Placental epithelial cell (primary cell): ENCODE measurements at places on chromosomes 1 and 21. TPM values are rescaled to one million over a fixed set of nuclear protein-coding genes. Genes with fewer than 3 reads are reported as not detected.

The CA6 gene
- total RNA-seq = not detected in 2 replicates

The ETNK2 gene
- total RNA-seq = 144 and 200 TPM in 2 replicates

The CELF3 gene
- total RNA-seq = not detected in 2 replicates

The RGSL1 gene
- total RNA-seq = not detected in 2 replicates

The DCST1 gene
- 0.22 TPM in 1 of 2 replicates, not detected in the other for total RNA-seq

The IFNLR1 gene
- total RNA-seq = 7.1 and 7.5 TPM in 2 replicates

The ARHGEF2 gene
- 42.7 and 50.3 TPM in 2 replicates for total RNA-seq

The KRTAP19-6 gene
- total RNA-seq = not detected in 2 replicates

The SPAG17 gene
- total RNA-seq = 0.11 and 2.4 TPM in 2 replicates

The KCNJ15 gene
- 7.1 and 88.5 TPM in 2 replicates for total RNA-seq

The TUFT1 gene
- total RNA-seq = 40.8 and 125 TPM in 2 replicates

The MYOM3 gene
- total RNA-seq = 0.79 and 1.4 TPM in 2 replicates

The CLCA1 gene
- not detected in 2 replicates for total RNA-seq

The TMPRSS3 gene
- not detected in 2 replicates for total RNA-seq

The BARHL2 gene
- total RNA-seq = not detected in 2 replicates

The RIIAD1 gene
- total RNA-seq = not detected in 2 replicates
